Activated CD4-positive, CD25-positive, alpha-beta regulatory T cell treated with anti-CD3 and anti-CD28 coated beads, Interleukin-2, amount 50 U/mL, for 72 hours (primary cell): ENCODE measurements at places on chromosomes 7 and 10.
A peak's percentile ranks its signal among the peaks of the same experiment; 100 is the strongest.

- no peak for DNase-seq
Observed at GRCh38 chr10:35723992-35724391, 81.9 kb upstream of the FZD8 start.

DNA sequence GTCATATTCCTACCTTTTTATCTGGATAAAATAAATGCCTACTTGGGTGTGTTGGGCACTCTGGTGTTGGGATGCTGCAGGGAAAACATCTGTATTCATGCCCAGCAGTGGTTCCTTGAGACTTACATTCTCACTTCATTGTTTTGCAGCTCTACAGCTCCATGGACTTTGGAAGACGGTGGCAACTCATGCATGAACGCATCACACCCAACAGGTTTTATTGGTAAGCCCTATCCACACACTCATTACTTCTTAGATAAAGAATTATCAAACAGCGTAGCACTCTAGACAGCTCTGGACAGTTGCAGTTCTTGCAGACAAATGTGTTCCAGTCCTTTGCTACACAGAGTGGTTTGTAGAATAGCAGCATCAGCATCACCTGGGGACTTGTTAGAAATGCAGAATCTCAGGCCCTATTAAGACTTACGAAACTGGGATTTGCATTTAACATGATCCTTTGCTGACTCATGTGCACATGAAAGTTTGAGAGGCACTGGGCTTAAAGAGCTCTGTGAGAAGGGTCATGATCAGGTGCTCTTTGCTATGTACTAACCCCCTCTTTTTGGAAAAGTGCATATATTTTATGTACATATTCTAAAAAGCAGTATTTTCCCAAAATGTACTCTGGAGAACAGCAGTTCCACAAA lies 401.9 kb downstream of the SORCS3 start:
- no peak for DNase-seq

DNA sequence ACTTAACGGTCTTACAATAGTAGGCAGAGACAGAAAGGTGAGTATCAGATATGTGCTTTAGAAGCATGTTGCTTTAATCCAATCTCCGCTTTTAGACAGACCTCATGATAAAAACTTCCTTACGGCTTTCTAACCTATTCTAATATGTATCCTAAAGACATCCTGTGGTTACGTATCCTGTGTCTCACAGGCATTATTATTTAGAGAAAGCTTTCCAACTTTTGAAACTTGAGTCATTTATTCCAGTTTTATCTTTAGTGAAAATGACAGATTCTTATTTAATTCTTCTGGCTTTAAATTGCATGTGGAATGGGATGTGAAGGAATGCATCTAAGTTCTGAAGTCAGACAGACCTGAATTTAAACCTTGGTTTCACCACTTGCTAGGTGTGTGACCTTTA lies 118.9 kb downstream of the OTUD1 start:
- DNase-seq: no peak

DNA sequence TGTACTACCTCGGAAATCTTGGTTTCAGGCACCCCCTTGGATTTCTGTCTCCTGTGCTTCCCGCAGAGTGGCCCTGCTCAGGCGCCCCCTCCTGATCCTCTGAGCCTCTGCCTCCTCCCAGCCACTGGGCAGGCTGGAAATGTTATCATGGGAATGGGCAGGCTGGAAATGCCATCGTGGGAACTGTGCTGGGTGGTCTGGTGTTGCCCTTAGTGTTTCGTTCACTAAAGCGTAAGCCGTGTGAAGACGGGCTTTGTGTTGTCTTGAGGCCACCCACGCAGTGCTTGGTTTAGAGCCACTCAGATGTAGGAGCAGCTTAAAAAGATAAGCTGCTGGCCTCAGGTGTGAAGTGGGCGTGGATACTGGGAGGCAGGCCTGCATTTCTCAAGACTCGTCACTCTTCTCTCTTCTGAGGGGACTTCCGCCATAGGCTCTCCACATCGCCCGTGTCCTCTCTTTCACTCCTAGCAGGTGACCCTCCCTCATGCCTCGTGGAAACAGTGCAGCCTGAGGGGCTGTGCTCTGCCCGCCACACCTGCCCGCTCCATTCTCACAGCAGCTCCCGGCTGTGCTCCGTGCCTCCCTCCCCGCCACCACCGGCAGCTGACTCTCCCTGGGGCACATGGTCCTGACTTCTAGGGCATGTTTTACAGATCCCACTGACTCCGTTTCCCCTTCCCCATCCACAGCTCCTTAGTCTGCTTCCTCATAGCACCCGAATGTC lies 28.5 kb downstream of the PPP2R2D start:
- DNase-seq: no peak

DNA sequence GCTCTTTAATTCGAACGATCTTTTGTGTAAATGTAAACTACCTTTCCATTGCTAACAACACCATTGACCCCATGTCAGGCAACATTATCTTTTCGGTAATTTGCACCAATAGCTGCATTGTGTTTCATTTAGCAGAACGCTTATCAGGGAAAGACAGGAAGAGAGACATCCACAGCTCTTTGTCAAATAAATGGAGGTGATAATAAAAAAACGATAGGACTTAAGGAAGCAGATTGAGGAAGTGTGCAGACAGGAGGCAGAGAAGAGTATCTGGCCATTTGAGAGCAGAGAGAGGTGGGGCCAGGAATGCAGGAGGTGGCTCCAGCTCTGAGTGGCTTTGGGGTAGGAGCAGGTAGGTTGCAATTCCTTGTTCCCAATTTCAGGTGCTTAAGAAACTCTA lies 37.5 kb upstream of the ADARB2 start:
- DNase-seq: no peak

DNA sequence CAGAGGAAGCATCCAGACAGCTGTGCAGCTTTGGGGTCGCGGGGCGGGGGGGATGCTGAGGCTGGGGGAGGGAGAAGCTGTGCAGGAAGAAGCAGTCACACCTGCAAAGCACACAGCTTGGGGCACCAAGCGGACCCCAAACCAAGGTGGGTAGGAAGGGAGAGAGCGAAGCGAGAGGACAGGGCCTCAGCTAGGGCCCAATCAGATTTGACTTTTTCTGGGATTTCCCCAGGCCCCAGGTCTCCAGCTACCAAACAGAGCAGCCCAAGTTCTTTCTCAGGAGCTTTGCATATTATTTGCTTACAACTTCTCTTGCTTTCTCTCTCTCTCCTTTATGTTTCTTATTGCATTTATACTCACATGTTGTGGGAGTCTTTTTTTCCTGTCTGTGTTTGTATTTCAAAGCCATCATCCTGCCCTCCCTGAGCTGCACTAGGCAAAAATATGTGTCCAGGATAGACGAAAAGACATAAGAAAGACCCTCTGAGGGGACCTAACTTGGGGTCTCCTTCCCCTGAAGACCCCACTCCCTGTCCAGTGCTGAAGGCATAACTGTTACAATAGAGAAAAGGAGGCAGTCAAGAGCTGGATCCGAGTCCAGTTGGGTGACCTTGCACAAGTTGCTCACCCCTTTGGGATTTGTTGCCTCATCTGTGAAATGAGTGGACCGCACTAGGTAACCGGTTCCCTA lies 50.6 kb upstream of the SMNDC1 start:
- DNase-seq: peak; percentile 32

GRCh38 chr7:51310131-51310583 lies 6.5 kb downstream of the COBL start:
- no peak for DNase-seq

DNA sequence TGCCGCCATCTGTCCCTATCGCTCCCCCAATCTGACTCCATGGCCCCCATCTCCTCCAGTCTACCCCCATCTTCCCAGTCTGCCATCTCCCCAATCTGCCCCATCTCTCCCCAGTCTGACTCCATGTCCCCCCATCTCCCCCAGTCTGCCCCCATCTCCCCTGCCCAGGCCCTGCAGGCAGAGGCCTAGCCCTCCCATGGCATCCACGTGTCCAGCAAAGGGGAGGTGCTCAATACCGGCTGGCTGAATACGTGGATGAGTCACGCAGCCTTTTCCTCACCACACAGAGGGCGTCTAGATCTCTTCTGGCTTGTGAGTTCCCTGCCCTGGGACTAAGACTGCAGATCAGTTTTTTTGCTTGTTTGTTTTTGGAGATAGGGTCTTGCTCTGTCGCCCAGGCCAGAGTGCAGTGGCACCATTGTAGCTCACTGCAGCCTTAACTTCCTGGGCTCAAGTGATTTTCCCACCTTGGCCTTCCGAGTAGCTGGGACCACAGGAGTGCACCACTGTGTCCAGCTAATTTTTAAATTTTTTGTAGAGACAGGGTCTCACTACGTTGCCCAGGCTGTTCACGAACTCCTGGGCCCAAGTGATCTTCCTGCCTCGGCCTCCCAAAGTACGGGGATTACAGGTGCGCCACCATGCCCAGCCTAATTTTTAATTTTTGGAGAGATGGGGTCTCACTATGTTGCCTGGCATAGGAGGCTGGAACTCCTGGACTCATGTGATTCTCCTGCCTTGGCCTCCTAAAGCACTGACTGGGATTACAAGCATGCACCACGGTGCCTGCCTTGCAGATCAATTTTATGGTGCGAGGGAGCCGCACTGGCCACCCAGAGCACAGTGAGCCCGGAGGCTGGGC lies 15.3 kb upstream of the GPR146 start:
- DNase-seq: peak; percentile 66

DNA sequence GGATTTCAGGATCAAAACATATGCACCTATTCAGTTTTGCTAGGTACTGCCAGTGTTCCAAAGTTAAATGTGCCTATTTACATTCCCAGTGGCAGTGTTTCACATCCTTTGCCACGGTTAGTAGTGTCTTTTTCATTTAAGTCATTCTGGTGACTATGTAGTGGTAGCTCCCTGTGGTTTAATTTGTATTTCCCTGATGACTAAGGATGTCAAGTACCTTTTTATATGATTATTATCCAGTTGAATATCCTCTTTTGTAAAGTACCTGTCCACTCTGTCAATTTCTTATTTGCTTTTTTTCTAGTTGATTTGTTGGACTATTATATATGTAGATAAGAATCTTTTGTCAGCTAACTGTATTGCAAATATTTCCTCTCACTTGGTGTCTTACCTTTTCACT lies 45.1 kb downstream of the TMEM60 start:
- no peak for DNase-seq

GRCh38 chr7:155979566-155979965 lies 167.3 kb upstream of the SHH start:
- DNase-seq: no peak

DNA sequence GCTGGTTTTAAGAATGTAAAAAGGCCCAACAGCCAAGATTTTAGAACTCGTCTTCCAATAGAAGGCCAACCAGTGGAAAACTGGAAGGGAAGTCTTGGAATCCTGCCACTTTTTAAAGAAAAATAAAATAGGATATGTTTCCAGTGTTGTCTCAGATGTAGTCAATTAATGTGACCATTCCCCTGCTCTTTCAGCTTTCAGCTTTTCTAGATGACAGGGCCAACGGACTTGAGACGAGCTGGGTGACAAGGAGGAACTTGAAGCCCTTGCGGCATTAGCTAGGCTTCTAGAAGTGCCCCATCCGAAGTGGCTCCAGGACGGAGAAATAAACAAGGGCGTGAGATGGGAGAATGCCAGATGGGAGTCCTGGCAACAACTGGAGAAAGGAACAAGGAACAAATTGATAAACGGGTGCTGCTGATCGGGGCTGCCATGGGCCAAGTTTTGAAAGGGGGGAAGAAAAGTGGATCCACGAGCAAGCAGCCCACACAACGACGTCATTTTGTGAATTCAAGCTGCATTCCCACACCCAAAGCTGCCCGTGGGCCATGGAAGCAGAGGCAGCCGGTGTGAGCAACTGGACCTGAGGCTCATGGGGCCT lies 42.3 kb downstream of the CTBP2 start:
- DNase-seq: no peak

DNA sequence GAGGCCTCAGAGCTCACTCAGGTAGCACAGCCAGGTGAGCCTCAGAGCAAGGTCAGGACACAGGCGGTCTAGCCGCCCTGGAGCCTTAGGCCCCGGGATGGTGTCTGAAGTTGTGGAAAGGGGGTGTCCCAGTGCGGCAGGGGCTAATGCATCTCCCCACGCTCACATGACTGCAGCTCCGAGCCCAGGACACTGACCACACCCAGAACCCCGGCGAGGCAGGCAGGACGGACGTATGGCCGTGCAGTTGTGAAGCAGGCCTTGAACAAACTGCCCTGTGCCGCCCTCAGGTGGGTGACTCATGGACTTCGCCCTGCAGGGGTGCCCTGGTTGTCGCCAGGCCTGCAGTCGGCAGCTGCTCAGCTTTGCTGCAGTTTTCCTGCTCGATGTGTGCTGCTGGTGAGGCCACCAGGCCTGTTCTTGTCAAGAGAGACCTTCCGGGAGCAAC lies 5.0 kb upstream of the PRKAR1B start:
- DNase-seq: no peak

DNA sequence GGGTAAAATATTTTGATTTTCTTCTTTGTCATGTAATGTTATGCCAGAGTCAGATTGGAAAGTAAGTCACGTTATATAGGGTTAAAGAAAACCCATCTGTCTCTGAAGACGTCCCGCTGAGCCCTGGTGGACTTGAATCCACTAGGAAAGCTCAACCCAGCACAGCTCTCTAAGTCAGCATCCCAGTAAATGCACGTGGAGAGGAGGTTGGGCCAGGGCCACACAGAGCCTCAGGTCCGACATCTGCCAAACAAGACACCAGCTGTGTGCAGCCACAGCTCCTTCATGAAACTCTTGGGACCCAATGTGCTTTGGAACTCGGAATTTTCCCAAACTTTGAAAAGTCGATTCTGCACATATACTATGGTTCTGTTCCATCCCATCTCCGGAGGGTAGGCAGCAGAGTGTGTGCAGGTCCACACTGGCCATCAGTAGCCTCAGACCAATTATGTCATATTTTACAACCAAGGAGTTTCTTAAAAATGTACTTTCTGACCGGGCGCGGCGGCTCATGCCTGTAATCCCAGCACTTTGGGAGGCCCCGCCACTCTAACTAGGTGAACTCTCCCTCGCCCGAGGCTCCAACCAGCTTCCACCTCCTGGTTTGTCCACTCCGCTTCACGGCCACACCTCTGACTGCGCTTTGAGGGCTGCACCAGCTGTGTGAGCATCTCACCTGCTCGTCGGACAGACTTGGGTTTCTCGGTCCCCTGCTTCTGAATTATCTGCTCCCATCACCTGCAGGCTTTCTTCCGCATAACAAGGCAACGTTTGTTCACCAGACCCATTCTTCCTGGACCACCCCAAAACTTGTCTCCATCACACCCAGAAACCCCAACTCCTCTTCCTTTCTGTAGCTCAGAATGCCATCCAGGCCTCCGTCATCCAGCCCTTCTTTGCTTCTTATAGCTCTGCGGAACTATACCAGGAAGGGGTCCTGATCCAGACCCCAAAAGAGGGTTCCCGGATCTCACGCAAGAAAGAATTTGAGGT lies 29.7 kb upstream of the DNAJB6 start:
- DNase-seq: no peak

DNA sequence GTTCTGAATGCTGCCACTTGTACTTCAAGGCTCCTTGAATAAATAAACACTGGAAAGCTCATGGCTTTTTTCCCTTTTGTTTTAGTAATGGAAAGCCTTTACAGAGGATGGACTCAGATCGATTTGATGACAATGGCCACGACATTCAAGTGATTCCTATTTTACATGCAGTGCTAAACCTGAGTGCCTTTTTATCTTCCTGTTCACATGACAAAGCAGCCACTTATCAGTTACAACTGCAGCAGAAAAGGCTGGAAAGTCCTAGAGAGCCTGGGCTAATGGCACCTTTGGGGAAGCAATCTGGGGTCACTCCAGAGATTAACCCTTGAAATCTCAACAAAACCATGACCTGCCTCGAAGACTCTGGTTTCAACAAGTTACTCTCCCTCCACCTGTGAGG lies 249.0 kb upstream of the AUTS2 start:
- DNase-seq: no peak
